Activated T-cell treated with anti-CD3 and anti-CD28 coated beads, Interleukin-2, amount 50 U/mL, for 4 hours (primary cell): ENCODE measurements at places on chromosomes 2 and 18. TPM values are rescaled to one million over a fixed set of nuclear protein-coding genes. Genes with fewer than 3 reads are reported as not detected.
A peak's percentile ranks its signal among the peaks of the same experiment; 100 is the strongest.

SCYGR5 gene
- total RNA-seq, result not detected

GREB1L gene
- total RNA-seq, result 0.03 TPM

DSG2 gene
- 0.24 TPM for total RNA-seq

USP14 gene
- 118 TPM for total RNA-seq

TRABD2A gene
- total RNA-seq, result 22.2 TPM

POTEJ gene
- not detected for total RNA-seq

PID1 gene
- 0.19 TPM for total RNA-seq

ADAM23 gene
- total RNA-seq, result 1.2 TPM

ACTR3 gene
- 534 TPM for total RNA-seq

IL36G gene
- total RNA-seq, result not detected

SLC5A7 gene
- not detected for total RNA-seq

DNA sequence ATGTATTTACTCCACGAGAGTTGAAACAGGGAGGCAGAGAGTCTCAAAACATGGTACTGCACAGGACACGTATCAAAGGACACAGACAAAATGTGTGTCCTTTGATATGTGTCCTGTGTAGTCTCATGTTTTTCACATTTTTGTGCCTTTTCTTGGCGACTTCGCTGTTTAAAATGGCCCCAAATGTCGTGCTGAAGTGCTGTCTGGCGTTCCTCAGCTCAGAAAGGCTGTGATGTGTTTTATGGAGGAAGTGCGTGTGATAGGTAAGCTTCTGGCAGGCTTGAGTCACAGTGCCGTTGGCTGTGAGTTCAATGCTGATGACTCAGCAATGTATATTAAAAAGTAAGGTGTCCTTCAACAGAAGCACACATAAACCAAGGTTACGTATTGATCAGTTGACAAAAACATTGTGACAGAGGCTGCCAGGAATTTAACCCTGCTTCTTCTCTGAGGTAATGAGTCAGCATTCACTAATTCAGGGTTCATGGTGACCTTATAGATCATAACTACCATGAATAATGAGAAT, 78.2 kb downstream of the DYSF start:
- DNase-seq, result no peak

DNA sequence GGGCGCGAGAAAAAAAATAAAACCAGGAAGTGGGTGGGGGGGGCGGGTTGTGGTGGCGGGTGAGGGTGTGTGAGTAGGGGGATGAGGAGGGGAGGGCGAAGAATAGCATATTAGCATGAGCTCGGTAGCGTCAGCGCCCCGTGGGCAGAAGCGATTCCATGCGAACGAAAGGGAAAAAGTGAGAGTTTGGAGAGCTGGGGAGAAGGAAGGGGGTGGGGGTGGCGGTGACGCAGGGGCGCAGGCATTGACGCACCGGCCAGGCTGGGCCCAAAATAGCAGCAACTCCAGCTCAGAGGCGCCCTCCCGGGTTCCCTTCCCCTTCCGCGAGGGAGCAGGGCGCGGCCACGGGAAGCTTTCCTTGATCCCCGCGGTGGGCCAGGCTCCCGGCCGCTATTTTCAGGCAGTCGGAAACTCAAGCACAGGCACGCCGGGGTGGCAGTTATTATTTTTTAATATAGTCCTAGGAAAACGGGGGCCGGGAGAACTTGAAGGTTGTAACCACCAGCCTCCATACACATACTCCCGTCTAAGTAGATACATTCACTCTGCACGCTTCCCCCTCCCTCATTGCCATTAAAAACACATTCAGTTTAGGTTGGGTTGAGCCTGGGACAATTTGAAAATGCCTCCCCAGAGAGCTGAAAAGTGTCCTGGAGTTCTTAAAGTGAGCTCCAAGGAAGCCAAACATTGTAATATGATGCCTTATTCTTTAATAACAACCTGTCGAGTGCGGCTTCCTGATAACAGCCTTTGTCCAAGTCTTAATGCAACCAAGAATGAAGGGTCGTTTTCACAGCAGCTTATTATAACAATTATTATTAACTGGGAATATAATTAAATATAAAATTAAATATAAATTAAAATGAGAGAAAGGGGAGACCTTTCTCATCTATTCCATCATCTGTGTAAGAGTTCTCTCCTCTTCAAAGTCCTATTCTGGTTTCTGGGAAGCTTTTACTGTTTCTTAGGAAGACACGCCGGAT, 2.3 kb upstream of the NR4A2 start:
- DNase-seq, result peak; percentile 89

DNA sequence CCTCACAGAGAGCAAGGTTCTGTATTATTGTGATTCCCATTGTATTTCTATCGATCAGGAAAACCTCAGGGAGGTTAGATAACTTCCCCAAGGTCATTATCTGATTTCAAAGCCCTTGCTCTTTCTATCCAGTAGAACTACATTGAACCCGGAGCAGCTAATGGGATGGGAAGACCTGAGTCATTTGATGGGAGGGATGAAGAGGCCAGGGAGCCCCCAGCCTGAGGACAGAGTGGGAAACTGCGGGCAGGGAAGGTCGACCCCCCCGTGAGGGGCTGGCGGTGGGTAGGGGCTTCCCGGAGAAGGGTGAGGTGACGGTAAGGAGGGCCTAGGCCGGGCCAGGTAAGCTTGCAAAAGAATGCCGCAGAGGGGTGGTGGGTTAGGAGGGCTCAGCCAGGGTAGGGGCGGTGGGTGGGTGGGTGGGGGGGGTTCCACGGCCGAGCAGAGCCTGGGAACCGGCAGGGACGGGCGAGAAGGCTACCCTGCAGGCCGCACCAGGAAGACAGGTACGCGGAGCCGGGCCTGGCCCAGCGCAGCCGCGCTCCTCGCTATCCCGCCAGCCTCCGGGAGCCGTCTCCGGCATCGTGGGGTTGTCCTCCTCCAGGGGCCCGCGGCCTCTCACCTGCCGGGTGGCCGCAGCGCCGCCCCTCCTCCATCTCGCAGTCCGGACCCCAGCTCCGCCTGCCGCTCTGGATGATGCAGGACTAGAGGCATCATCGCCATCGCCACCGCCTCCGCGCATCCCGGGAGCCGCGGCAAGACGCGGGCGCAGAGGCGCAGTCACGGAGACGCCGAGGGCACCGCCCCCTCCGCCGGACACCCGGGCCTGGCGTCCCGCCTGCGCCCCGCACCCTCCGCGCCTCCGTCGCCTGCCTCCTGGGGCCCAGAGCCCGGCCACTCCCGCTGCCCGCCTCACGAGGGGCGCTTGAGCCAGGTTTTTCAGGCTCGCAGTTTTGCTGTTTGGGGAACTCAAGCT, at the start of gene GPR75:
TSS of gene GPR75 (minus strand) at position 762 of the 976 bp plus-strand sequence. CDS start 5,211 bp downstream, outside the sequence.
- DNase-seq, result no peak

- DNase-seq, result no peak
Measured at GRCh38 chr18:67600181-67601180, 84.0 kb upstream of the DSEL start.

- DNase-seq, result no peak
Measured at GRCh38 chr2:69604026-69604678, 39.4 kb downstream of the AAK1 start.

DNA sequence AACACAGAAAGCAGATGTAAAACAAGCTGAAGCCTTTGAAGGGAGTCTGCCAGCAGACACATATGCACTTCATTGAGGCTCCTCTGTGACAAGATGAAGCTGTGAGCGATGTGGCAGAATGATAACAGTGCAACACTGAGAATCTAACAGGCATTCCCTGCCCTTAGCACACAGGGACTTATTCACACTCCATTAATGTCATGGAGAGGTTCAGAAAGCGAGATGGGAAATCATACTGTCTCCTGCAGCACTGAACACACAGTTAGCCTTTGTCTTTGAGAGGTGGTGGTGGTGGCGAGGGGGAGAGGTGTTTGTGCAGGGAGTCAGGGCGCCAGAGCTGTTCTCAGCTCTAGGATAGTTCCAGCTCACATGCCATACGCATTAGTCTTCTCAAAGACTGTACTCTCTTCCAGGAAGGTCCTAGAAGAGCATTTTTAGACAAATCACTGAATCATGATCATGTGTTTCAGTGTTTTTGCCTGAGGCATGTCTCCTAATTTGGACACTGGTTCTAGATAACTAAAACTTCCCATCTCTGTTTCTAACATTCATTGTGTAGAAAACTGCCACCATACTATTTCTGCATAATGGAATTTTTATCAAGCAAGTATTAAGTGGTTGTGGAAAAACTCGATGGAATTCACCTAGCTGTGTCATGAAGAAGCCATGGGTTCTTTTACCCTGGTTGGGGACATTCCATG, 93.5 kb upstream of the ITGB6 start:
- DNase-seq, result no peak

- no peak for DNase-seq
Measured at GRCh38 chr2:84338069-84338468, 121.0 kb downstream of the SUCLG1 start.

- no peak for DNase-seq
Measured at GRCh38 chr2:62627667-62628066, 77.8 kb upstream of the EHBP1 start.

DNA sequence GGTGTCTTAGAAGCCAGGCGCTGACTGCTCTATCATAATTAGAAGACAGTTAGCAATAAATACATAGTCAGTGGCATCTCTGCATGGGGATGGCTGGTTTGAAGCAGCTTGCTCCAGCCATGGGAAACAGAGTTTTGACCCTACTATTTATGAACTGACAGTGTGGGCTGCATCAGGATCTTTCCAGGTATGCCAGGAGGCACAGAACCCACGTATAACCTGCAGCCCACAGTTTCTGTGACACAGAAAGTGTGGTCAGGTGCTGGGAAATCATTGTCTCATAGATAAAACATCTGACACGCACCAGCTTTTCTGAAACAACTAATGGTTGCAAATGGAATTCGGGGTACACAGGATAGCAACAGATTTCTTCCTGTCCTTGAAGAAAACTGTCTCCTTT, 34.7 kb downstream of the INPP4A start:
- no peak for DNase-seq

DNA sequence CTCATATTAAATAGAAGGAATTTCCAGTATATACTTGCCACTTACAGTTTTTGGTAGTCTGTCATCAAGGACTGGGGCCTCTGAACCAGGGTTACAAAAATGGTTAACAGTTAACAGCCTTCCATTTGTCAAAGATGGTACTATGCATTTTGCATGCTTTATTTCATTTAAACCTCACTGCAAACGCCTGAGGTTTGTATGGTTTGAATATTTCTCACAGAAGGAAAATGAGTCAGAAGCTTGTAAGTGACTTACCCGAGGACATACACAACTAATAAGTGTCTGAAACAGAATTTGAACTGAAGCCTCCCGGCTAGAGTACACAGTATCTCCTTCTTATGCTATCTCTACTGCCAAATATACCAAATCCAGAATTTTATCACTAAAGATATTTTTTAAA, 1593.5 kb upstream of the ACVR2A start:
- no peak for DNase-seq

DNA sequence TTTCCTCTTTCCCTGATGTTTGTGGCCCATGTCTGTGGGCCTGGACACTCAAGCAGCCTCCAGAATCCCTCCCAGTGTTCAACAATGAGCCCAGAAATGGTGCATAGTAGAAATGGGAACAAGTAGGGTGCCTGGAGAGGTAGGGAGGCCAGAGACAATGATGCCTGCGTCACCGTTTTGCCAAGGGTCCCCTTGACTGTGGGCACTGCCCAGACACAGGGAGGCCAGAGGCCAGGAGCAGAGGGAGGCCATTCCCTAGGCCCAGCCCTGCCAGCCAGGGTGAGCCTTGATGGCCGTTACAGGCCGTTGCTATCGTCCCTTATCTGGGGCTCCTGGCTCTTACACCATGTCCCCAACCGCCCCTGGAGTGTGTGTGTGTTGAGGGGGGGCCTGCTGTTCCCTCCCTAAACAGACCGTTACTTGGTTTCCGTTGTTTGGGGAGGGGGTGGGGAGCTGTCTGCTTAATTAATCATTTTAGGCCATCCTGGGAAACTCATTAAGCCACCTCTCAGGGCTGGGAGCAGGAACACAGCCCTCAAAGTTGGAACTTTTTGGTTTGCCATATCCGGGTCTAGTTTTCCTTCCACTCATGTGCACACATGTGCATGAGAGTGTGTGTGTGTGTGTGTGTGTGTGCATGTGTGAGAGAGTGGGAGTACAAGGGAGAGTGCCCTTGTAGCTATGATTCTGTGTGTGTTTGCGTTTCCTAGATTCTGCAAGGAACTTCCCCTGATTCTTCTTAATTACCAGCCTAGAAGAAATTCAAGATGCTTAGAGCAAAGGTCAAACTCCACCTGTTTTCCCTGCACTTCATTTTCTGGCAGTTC, 135.2 kb upstream of the HAAO start:
- DNase-seq, result no peak

- DNase-seq, result no peak
Measured at GRCh38 chr2:216732334-216732733, 37.0 kb upstream of the IGFBP5 start.

DNA sequence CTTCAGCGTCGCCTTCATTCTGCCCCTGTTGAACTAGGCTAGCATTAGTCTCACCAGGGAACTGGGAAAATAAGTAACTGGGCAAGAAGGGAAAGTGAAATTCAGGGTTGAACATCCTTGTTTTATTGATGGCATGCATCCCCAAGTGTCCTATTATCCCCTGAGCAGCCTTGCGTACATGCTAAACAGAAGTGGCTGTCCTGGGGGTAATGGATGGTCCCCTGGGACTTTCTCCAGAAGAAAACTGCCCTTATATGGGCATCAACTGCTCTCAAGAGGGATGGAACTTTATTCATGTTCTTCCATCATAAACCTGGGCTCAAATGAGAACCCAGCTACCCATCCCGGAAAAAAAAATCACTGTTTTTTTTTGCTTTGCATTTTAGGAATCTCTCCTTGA, 11.8 kb upstream of the SMIM21 start:
- DNase-seq, result no peak

GRCh38 chr2:223841436-223842190, 4.2 kb upstream of the AP1S3 start:
- DNase-seq, result no peak

DNA sequence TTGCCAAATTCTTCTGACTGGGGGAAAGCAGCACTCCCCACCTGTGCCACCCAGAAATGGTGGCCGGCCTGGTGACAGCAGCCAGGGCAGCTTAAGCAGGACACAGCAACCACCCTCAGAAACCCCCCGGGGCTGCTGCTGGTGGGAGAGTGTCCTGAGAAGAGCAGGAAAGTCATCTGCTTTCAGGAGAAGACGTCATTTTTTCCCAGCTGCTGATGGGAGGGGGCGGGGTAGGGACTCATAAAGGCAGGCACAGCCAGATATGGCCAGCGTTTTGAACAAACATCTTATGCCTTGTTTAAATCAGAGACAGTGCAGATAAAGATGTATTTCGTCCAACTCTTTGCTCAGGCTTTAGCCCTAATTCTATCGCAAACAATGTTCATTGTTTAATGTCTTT, 139.5 kb downstream of the LRRC30 start:
- DNase-seq, result no peak

GRCh38 chr18:62118328-62118727, 68.5 kb downstream of the PIGN start:
- DNase-seq, result no peak

DNA sequence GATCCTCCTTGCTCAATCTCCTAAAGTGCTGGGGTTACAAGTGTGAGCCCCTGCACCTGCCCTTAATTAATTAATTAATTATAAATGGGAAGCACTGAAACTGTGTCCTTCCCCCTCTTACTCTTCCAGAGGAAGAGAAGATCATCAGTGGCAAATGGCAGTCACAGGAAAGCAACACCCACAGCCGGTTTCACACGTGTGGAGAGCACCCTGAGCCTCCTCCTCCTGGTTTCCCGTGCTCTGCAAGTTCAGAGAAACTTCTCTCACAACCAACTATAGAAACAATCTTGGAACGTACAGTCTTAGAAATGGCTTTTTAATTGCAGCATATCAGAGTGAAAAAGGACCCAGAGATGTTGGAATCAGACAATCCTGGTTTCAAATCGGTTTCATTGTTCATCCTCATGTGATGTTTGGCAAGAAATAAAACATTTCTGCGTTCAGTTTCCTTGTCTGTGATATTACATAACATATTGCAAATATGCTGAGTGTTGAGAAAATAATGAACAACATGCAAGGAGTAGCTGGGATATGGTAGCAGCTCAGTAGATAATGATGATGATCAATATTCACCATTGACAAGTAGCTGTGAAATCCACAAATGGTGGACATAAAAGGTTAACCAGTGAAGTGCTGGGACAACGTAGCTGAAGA, 141.0 kb upstream of the KCTD1 start:
- no peak for DNase-seq
